Cortex of kidney (tissue), 1 donor: ENCODE measurements at places on chromosomes 16 and 17.

DNA sequence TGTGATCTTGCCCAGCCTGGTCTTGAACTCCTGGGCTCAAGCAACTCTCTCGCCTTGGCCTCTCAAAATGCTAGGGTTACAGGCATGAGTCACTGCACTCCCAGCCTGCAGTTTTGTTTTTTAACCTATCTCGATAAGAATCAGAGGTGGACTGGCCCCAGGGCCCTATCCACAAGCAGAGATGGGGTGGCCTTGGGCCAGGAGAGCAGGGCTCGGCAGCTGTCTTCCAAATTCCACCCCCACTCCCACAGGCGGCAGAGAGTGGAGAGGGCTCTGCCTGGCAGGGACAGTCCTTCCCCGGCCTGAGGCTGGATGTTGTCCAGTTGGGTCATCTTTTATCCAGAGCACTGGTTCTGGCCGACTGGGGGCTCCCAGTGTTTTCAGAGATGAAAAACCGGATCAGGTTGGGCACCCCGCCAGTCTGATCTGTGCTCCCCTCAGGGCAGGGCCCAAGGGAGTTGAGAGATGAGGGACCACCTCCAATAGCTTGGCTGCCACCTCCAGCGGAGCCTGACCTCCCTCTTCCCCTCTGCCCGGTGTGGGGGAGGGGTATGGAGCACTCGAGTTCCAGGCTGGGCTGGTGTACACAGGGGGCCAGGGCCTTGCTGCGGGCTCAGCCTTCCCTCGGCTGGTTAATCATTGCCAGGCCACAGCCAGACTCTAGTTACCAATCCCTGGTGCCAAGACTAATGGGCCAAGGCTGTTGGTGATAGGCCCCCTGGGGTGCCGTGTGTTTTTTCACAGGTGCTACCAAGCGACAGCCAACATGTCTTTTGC, 30.3 kb upstream of the MYO15B start:
- DNase-seq = no peak

- no peak for DNase-seq
These were observed 471.9 kb downstream of the HS3ST3B1 start for GRCh38 chr17:14772776-14773175.

DNA sequence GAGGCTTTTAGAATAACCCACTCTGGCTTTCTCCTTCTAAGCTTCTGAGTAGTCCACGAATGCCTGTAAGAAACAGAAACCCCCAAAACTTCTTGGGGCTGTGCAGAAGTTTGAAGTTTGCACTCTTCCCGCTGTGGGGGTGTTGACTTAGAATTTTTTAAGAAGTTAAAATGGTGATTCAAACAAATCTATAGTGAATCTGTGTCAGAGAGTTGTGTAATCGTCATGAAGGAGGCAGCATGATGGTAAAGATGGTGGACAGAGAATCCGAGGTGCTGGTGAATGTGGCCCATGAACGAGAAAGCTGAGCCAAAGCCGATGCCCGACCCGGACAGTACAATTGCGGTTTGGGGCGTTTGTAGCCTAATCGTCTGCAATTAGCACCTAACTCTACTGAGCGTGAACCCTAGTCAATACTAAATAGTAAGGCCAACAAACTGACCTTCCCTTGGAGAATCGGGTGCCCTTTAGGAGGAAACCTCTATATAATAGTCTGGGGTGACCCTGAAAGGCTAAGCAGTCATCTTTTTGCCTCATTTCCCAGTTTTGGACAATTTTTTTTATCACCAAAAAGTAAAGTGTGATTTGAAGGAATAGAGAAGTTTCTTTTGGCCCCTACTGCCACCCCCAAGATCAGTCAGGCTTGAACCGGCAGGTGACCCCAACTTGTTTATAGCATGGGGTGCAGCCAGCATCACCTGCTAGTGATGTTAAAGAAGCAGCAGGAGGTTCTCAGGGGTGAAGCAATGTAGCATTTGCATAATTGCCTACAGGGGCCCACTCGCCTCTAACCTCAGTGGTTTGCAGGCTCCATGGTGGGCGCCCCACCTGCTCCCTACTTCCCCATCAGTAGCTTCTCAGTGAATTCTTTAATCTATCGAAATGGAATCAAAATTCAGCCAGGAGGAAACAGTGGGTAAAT, 11.2 kb downstream of the IRF8 start:
- no peak for DNase-seq

DNA sequence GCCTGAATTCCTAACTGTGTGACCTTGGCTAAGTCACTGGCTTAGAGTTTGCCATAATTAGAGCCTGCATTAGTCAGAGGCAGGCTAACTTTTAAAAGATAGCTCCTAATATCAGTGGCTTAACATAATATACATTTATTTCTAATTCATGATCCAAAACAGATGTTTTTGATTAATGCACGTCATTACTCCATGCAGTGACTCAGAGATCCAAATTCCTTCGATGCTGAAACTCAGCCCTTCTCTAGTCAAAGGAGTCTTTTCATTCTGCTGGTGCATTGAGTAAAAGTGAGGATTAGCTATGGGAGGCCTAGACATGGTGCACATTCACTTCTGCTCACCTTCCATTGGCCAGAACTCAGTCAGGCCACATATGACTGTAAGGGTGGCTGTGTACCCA, 49.8 kb downstream of the IRX3 start:
- no peak for DNase-seq

DNA sequence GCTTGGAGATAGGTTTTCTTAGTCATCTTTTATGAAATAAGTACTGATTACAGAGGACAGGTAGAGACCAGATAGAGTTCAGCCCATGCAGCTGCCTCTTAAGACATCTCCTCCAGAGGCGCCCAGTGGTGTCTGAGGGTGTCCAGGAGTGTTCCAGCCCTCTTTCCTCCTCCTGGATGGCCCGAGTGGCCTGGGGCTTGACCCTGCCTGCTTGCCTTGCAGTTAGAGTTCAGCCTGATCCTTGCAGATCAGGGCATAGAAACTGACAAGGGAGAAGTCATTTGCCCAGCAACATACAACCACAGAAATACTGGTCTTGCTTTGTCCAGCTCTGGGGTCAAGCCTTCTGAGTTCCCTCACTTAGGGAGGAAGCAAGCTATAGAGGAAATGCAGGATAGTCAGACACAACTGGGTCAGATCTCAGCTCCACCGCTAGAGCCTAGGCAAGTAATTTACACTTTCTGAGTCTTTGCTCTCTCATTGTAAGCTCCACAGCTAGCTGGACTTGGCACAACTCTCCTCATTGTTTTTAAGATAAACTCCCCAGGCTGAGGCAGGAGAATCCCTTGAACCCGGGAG, 3.6 kb upstream of the CCL1 start:
- DNase-seq = no peak

- DNase-seq = no peak
These were observed 116.2 kb downstream of the C17orf67 start for GRCh38 chr17:56717471-56717870.

- no peak for DNase-seq
These were observed 54.9 kb downstream of the GNAO1 start for GRCh38 chr16:56246051-56246817.

DNA sequence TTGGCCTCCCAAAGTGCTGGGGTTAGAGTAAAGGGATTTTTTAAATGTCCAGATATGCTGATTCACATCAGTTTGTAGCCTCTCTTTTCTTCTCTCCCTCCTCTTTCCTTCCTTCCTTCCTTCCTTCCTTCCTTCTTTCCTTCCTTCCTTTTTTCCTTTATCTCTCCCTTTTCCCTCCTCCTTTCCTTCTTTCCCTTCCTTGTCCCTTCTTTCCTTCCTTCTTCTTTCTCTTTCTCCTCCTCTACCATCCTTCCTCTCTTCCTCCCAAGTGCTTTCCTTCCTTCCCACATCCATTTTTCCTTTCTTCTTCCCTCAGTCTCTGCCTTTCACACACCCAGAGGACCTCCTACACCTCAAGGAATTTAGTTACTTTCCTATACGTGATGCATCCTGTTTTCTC, 671.8 kb downstream of the HS3ST4 start:
- DNase-seq = no peak

GRCh38 chr16:30379158-30379783, 3.1 kb downstream of the SEPTIN1 start:
- no peak for DNase-seq

- no peak for DNase-seq
These were observed 3.4 kb upstream of the SOX15 start for GRCh38 chr17:7593296-7593695.

DNA sequence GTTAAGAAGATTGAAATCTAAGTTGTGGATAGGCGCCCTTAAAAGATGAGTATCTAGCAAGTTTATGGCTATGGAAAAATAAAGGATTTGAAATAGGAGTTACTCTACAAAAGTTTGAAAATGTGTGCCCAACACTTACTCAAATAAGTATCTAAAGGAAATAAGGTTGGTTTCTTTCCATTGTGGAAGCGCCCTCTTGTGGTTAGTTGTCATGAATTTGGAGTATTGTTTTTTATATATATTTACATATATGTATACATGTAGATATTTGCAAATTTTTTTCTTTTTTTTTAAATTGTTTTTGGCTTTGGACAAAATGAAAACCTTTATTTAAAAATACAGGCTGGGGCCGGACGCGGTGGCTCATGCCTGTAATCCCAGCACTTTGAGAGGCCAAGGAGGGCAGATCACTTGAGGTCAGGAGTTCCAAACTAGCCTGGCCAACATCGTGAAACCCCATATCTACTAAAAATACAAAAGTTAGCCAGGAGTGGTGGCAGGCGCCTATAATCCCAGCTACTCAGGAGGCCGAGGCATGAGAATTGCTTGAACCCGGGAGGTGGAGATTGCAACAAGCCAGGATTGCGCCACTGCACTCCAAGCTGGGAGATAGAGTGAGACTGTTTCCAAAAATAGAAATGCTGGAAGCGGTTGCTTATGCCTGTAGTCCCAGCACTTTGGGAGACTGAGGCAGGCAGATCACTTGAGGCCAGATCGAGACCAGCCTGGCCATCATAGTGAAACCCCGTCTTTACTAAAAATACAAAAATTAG, 24.0 kb upstream of the VPS4A start:
- DNase-seq = no peak

- DNase-seq = no peak
These were observed 14.7 kb upstream of the ZG16 start for GRCh38 chr16:29763326-29763725.

- DNase-seq = no peak
These were observed 163.8 kb upstream of the TBX2 start for GRCh38 chr17:61235827-61236197.

DNA sequence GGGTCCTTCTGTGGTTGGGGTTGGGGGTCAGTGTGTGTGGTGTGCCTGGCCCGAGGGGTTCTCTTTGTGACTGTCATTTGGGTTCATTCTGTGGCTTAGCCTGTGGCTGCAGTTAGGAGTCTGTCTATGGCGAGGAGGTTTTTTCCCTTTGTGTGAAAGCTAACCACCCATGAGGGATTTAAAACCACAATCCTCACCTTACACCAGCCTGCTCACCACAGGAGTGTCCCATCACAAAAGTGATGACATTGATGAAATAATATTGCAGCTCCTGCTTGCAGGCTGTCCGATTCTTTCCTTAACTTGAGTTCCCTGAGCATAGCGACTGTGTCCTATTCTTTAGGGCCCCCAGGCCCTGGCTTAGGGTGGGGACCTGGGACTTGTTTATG, 113.6 kb downstream of the RAP1GAP2 start:
- no peak for DNase-seq

DNA sequence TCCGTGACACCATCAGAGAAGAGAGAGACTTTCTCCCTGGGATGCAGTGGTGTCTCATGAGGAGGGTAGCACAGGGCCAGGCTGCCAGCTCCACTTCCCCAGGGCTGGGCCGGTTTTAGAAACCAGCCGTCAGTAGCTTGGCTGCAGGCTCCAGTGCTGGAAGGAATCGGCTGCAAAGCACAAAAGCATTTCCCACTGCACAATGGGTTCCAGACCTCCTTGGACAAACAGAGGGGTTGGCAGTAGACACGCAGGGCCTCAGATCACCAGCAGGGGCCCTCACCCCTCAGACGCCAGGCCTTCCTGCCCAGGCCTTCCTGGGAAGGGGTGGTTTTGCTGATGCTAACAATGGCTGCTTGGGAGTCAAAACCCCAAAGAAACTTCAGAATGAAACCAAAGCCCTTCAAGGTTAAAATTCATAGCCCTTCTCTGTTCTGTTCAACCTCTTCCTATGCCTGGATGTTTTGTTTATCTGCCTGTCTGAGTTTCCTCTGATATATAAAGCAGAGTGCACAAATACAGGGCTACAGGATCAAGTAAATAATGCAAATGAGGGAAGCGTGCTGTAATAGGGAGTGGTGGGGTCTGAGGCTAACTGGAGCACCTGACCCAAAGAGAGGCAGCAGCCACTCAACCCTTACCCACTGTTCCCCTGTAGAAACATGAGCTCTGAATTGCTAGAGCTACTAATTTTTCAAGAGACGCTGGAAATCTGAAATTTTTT, 26.2 kb downstream of the TEKT5 start:
- no peak for DNase-seq

DNA sequence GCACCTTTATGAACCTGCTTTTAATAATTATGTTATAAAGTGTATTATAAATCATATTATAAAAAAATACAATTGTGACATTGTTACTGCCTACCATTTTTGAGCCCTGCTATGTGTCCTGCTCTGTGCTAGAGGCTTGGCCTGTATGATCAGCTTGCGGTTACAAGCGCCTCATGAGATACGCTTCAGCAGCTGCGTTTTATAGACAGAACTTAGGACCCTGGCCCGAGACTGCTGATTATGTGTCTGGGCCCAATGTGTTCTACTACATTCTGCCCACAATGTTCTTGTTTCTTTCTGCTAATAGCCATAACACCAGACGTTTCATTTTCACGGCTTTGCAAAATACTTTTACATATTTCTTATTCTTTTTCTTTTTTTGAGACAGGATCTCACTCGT, 395.8 kb downstream of the SLC39A11 start:
- DNase-seq = no peak

DNA sequence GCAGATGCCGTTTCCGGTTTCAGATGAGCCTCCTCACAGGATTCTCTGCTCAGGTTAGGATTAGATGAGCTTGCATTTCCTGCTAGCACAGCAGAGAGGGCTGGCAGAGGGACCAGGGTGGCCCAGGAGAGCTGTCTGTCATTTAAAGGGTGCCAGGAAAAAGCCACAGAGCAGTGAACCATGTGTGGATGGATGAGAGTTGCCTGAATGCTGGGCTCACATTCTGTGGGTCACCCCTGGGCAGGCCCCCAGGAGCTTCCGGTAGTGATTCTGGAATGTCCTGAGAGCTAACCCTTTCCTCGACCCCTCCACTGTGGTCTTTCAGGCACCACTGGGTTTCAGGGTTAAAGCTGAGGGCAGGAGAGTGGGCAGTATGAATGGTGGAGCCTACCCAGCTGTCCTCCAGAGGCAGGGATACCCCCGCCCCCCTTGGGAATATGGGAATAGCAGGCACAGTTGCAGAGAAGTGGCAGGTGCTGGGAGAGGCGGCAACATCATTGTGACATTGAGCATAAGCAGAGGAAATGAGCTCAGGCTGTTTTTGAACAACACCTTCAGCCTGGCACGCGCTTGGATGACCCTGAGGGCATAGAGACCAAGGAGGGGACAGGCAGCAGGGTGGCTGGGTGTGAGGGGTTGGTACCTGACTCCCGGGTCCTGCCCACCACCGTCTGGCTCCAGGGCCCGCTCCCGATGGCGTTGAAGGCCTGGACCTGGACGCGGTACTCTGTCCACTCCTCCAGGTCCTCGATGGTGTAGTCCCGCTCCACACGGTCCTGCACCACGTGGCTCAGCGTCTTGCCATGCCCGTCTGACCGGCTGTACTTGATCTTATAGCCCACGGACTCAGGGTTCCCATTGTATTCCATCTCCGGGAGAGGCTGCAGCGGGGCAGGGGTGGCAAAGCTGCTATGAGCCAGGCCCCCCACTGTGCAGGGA, 83.0 kb upstream of the CDC42EP4 start:
- no peak for DNase-seq

- DNase-seq = no peak
These were observed at the start of gene AMFR for GRCh38 chr16:56425439-56425832. AMFR (minus strand) TSS chr16:56425545; CDS start chr16:56425327, 218 bp downstream.
